Stimulated activated CD4-positive, alpha-beta T cell treated with anti-CD3 and anti-CD28 coated beads, Interleukin-2, amount 100 ng/mL, for 4 hours (primary cell): ENCODE measurements at places on chromosomes 7 and 10.

DNA sequence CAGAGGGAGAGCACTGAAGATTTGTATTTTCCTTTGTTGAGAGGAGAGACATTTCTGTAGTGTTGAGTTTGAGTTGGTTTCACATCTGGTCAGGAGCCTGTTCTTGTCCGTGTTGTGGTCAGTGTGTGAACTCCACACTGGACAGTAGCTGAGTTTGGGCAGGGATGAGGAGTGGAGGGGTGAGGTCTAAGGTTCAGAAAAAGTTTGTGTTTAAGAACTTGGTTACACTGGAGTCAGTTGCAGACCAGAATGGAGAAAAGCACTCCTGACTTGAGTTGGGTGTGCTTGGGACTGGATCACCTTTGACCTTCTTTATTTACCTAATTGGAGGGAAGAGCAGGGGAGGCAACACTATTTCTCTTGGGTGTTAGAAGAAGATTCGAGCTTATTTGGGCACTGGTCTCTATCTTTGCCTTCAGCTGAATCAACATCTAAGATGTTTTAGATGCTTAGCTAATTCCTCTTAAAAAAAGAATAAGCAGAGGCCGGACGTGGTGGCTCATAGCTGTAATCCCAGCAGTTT is 8.9 kb downstream of the LRMDA start:
- no peak for DNase-seq

DNA sequence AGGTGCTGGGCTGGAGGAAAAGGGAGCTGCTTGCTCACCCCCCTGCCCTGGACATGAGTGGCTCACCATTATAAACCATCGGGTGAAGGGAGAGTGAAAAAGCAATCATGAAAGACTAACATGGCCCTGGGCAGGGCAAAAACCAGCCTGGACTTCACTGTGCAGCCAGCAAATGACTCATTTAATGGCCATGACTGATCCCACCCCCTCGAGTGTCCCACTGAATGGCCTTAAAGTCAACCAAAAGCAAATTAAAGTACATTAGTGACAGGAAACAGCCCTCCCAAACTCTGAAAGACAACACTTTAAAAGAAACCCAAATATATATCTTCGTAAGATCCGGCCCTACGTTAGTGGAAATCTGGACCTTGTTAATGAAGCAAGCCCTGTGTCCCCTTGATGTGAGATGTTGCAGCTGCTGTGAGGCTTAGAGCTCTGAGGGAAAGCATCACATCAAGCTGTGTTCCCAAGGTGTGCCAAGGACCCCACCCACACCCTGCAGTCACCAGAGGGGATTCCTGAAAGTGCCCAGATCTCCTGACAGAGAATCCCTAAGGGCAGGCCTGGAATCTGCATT is 31.2 kb downstream of the ADCYAP1R1 start:
- DNase-seq = no peak

GRCh38 chr10:7797582-7797981 is 9.6 kb downstream of the ATP5F1C start:
- DNase-seq = no peak

DNA sequence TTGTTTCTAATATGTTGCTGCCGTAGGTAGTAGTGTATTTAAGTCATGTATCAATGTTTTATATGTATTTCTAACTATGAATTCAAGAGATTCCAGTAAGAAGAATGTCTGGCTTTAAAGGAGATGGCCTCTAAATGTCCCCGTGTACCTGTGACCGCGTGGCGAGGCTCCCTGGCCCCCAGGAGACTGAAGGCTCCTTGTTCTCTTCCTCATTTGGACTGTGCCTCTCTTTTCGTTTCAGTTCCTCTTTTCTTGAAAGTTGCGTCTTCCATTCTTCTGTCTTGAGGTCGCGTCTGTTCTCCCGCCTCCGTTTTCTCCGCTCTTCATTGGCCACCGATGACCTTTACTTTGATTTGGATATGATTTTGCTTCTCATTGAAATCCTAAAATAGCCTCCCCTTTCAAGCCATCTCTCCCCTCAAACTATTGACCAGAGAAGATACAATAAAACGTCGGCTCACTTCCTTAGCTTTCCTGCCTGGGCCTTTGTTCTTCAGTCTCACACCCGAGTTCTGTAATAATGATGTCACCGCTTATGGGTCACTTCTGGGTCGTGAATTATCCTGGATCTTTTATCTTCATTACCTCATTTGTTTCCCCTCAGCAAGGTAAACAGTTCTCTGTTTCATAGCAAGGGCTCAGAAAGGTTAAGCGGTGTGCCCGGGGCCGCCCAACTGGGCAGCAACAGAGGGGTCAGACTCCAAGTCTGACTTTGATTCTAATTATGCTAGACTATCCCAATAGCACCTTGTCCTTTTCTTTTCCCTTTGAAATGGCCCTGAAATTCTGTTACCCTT is 28.7 kb downstream of the WIPI2 start:
- DNase-seq = no peak

DNA sequence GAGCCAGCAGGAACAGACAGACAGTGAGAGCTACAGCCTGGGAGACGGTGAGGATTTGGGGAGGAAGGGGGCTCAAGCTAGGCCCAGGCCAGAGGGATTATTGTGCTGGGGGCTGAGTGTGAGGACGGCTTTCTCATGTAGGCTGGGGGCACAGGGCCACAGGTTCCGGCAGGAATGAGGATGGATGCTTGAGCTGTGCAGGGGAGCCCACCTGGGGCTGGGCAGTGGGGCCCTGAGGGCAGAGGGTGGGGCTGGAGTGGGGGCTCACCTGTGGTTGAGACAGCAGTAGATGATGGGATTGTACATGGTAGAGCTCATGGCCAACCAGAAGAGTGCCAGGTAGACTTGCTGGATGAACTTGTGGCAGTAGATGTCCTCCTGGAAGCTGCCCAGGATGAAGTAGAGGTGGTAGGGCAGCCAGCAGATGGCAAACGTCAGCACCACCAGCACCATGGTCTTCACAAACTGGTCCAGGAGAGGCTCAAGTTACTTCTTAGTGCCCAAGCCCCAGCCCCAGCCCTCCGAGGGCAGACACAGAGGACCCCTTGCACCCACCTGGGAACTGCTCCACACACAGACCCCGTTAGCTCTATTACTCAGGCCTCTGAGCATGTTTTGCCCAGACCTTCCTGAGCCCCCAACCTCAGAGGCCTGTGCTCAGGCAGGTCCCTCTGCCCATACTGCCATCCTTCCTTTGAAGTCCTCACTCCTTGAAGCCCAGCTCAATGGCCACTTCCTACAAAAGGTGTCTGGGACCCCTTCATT is 9.7 kb downstream of the TACR2 start:
- no peak for DNase-seq
